Retina (tissue), 1 donor: ENCODE measurements at places on chromosomes 12 and 14.

- DNase-seq, result no peak
Observed at GRCh38 chr14:74634964-74635363, 22.9 kb upstream of the LTBP2 start.

- no peak for DNase-seq
Observed at GRCh38 chr12:19483727-19484126, 44.4 kb downstream of the AEBP2 start.

DNA sequence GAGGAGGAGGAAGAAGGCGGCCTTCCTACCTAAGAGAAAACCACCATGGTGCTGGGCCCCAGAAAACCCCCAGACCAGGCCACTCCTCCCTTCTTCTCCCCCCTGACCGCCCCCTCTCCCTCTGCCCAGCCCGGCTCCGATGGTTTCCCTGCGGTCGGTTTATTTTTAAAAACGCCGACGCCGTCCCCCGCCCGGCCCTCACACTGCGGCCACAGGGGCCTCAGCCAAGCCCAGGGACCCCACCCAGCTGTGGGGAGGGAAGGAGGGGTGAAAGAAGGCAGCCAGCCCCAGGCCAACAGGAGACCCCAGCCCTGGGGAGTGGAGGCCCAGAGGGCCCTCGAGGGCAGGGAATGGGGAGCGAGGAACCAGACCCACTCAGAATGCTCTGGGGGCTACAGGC, 3.4 kb downstream of the SP7 start:
- no peak for DNase-seq

GRCh38 chr14:97319691-97320090, 522.5 kb downstream of the VRK1 start:
- no peak for DNase-seq

DNA sequence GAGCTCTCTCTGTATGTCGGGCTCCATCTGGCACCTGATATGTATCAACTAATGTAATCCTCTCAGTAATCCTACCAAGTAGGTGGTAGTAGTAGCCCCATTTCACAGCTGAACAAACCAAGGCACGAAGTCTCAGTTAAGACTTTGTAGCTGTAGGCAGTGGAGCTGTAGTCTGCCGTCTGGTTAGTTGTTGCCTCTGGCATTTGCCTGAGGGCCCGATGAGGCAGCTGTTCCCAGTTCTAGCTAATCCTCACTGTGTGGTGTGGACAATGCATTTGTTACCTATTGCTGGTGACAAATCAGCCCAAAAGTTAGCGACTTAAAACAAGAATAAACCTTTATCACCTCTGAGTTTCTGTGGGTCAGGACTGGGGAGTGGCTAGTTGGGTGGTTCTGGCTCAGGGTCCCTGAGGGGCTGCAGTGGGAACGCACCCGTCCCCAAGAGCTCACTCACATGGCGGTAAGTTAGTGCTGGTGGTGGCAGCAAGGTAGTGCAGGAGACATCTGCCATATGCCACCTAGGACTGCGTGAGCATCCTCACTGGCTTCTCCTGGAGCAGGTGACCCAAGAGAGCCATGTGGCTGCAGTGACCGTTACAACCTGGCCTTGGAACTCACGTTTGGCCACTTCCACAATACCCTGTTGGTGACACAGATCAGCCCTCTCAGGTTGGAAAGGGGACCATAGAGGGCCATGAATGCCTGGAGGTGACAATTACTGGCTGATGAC, 5.6 kb downstream of the AACS start:
- no peak for DNase-seq

DNA sequence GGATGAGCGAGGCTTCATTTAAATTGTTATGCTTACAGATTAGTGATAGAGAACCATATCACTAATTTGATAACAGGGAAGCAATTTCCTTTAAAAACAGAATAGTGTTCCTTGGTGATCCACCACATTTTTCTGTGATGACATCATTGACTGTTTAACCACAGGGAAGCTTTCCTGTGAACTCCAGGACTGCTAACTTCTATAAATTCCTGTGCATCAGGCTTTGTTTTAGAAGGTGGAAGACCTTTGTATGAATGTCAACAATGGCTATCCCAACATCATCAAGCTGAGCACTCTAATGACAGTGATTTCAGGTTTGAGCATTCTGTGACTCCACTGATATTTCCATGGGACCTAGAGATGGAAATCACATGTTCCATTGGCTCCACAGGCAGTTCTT, 177.1 kb downstream of the RMST start:
- no peak for DNase-seq

GRCh38 chr12:31562594-31563328, 28.2 kb downstream of the DENND5B start:
- DNase-seq, result no peak

DNA sequence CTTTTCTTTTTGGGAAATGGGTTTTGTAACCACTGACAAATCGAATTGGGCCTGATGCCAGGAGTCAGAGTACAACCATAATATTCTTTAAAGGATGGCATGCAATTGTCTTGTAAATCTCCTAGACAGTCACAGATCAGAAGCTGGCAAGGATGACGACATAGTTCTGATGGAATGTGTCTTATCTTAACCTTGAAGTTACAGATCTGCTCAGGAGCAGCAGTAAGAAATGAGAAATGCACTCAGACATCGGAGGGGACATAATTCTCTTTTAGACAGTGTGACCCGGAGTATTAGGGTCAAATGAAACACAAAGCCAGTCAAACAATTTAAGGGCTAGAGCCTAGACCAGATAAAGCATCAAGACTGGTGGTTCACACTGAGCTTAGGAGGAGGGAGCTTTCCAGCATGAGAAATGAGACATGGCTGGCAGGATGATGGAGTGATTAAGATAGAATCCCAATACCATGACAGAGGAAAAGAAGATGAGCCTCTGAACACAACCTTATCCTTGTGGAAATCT, 17.5 kb downstream of the CBX5 start:
- no peak for DNase-seq

DNA sequence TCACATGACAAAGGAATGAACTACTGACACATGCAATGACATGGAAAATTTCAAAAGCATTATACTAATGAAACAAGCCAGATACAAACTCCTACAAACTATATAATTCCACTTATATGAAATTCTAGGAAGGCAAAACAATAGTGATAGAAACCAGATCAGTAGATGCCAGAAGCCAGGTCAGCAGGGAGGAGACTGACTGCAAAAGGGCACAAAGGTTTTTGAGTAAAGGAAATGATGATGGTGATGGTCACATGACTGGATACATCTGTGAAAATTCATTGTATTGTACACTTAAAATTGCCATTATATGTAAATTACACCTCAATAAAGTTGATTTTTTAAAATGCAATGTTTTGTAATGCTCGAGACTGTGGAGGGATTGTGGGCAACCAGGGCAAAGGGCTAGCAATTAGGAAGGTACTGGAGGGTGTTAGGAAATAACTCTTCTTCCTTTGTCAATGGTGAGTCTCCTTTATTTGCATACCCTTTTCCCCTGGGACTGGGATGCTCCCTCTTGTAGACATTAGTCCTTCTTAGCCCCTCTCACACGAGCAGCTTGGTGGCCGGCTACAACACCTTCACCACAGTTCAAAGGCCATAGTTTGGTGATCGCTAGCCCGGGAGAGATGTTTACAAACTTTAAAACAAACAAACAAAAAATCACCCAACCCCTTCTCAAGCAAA, 6.7 kb upstream of the PRPF40B start:
- no peak for DNase-seq

DNA sequence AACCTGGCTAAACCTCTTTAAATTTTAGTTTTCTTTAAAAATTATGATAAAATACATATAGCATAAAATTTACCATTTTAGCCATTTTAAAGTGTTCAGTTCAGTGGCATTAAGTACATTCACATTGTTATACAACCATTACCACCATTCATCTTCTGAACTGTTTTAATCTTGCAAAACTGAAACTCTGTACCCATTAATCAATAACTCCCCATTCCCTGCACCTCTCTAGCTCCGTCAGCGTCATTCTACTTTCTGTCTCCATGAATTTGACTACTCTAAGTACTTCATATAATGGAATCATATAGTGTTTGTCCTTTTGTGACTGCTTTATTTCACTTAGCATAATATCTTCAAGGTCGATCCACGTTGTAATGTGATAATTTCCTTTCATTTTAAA, 75.8 kb upstream of the DDHD1 start:
- no peak for DNase-seq
